B cell (primary cell): ENCODE measurements at places on chromosomes 4 and X.
A peak's percentile ranks its signal among the peaks of the same experiment; 100 is the strongest.

GRCh38 chr4:182074810-182075209 is 168.4 kb upstream of the TENM3 start:
- no peak for DNase-seq

- DNase-seq, result no peak
Observed at GRCh38 chrX:9379697-9380551, 84.9 kb upstream of the TBL1X start.

DNA sequence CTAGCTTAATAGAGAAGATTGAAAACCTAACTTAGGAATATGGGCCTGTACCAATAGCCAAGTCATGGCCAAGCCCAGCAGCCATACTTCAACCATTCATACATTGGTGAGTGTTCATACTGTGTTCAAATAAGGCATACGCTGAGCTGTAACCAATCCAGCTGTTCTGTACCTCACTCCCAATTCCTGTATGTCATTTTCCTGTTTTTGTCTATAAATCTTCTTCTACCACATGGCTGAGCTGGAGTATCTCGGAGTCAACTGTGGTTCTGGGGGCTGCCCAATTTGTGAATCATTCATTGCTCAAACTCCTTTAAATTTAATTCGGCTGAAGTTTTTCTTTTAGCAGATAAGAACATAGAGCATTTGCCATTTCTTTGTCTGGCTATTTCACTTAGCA is 195.3 kb upstream of the ANKRD50 start:
- DNase-seq, result no peak

DNA sequence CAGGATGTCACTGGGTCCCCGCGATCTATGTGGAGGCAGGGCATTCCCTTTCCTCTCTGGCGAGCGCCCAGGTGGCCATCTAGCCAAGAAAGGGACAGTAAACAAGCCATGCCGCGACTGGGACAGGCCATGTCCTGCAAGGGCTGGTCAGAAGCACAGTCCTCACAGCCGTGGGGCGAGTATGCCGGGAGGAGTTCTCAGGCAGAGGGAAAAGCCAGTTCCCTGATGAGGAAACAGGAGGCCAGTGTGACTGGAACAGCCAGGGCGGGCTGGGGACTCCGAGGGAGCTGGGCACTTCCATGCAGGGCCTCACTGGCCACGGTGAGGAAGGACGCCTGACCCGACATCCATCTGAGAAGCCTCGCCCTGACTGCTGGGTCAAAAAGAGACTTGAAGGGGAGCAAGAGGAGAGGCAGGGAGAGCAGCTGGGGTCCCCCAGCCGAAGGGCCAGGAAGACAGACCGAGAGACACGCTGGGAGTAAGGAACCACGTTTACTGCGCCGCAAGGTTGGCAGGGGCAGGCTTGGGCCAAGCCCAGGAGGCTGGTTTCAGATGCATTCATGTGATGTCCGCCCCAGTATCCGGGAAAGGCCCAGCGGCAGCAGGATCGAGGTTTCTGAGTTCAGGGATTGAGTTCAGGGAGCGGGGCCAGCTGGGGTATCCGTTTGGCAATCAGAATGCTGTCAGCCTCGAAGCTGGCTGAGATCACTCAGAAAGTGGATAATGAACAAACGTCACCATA is 15.0 kb downstream of the CFAP99 start:
- no peak for DNase-seq

DNA sequence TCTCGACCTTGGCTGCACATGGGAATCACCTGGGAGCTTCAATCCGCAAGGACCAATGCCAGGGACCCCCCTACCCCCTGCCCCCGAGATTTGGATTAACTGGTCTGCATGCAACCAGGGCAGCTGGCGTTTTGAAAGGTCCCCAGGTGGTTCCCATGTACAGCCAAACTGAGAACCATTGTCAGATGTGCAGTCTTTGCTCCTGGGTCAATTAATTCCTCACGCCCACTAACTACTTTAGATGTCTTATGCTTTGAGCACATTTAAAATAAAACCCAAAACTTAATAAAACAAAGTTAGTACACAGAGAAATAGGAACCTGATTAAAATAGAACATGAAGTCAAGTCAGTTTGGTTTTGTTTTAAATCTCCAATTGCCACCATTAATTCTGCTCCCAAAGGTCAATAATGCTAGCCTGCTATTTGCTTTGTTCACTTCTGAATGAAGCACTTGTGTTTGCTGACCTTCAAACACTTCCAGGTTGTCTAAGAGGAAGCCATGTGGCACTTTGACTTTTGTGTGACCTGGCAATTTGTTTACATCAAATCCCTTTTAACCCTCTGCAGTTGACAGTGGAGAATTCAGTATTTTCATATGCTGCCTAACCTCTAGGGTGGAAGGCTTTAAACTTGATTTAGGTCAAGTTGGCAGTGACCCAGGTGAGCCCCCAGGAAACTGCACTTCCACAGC is 27.2 kb upstream of the TMSB4X start:
- DNase-seq, result no peak

DNA sequence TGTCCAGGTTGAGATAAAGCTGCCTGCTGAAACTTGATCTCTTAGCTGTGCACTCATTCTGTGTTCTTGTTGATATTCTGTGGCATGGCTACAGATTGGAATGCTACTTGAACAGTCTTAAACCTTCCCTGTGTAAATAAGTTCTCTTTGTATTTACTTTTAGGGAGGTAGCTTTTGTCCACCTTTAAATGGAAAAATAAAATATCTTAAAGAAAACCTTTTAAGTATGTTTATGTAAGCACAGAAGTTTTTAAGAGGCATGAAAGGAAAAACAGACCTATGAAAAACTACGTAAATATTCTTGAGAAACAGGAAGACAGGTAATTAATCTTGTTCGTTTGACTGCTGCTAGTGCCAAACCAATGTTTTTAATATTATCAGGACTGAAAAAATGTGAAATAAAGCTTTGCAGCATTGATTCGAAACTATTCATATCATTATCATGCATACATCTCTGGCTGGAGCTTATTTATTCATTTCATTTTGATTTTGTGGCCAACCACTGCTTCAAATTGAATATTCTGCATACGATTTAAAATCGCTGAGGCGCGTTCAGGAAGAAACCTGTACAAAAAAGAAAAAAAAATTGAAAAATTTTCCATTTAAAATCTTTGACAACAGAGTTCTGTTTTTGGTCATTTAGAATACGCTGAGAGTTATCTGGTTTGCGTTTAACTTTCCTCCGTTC is 17.8 kb downstream of the HSD17B13 start:
- no peak for DNase-seq

DNA sequence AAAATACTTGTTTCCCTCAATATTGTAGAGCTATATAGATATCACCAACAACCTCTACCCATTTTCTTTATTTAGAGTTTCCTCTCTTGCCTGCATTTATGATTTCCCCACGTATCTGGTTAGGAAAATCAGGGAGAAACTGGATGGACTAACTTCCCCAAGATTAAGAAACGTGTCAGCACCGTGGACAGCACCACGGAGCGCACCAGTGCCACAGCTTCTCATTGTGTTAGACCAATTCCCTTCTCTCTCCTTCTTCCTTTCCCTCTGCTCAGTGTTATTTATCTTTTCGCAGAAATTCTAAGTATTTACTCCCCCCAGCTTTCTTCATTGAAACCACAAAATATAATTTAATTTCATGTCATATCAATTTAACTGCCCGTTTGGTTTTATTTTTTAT is 568.6 kb upstream of the BOD1L1 start:
- no peak for DNase-seq

DNA sequence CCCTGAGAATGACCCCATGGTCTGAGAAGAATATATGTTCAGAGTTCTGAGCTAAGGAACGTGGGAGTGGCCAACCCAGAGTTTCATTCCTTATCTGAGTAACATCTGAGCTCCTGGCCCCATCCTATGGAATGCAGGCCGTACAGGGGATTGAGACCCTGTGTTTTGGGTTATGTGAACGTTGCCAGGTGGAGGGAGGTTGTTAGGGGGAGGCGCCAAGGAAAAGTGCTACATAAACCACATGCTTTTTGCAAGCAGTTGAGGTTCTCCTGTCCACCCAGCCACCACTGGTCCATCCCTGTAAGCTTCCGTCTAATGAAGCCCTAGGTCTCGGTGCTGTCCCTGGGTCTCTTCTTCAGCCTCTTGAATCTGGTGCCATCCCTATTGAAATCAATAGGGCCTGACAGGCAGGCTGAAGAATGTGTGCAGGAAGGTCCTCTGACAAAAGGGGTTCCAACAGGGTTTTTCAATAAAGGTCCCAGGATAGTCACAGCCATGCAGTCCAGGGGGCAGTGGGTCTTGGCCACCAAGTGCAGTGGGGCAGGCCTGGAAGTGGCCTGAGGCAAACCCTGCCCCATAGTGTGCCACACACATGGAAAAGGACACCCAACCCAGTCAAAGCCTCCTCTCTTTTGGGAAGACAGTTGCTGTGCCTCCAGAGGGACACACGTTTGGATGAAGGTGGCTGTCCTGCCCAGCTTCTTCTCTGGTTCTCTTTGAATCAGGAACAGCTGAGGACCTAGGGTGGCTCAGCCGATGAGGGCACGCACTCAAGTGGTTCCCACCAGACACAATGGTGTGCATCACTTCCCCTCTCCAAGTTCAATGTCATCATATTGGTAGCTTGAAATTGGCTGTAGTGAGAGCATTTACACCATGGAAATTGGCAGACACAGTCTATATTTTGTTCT is 53.5 kb downstream of the HTRA3 start:
- no peak for DNase-seq

- DNase-seq, result peak; percentile 25
Observed at GRCh38 chr4:4862665-4863482, 3.4 kb downstream of the MSX1 start.

DNA sequence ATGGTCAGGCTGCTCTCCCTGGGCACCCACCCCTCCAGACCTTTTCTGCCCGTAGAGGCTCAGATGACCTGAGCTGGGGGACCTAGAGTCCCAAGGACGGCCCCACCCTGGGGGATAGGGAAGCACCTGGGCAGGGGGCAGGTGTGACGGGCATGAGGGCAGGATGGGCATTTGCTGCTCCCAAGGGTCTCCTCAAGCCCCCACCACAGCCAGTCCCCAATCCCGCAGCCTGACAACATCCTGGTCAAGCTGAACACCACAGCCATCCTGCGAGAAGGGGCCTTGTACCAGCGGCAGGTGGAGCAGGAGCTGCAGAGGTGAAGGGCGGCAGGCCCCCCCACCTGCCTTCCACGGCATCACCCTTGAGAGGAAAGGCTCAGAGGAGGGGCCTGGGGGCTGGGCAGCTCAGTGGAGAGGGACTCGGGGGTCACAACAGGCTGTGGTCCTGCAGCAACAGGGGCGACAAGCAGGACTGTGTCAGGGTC is 17.8 kb upstream of the RNF4 start:
- DNase-seq, result no peak
